ENCODE measurements at places on chromosomes 12 and 14.
A peak's percentile ranks its signal among the peaks of the same experiment; 100 is the strongest.

DNA sequence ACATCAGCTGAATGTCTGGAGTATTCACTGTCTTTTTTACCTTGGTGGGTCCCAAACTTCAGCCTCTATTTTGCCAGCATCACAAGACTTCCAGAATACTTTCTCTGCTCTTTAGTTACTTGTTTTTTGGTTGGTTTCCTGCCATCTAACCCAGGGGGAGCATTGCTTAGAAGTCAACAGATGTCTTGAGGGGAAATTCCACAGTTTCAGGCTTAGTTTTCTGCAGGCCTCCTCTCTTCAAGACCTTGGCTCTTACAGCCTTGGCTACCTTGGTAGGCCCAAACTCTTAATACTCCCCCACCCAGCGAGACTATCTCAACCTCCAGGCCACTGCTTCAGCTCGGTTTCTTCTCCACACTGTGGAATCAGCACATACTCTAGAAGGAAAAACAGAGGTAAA, 41.7 kb downstream of the NEDD1 start:
- DNase-seq, result peak; percentile 12

DNA sequence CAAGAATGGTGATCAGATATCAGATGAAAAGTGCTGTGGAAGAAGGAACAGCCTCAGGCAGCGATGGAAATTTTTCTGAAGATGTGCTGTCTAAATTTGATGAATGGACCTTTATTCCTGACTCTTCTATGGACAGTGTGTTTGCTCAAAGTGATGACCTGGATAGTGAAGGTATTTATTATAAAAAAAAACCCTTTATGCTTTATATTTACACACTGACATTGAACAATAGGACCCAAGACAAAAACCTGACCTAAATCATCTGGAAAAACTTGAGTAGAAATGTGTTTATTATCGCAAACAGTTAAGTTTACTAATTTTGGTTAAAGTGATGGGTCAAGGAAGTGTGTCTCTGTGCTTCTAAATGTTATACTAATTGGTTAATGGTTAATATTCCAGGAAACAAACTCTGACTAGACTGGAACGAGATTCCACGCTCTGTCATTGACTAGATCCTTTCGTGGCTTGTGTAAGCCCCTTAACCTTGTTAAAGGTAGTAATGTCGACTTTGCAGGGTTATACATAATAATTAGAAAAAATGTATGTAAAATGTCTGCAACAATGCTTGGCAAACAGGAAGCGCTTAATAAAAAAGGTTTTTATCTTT, 62.7 kb downstream of the LRRK2 start:
- DNase-seq, result no peak

DNA sequence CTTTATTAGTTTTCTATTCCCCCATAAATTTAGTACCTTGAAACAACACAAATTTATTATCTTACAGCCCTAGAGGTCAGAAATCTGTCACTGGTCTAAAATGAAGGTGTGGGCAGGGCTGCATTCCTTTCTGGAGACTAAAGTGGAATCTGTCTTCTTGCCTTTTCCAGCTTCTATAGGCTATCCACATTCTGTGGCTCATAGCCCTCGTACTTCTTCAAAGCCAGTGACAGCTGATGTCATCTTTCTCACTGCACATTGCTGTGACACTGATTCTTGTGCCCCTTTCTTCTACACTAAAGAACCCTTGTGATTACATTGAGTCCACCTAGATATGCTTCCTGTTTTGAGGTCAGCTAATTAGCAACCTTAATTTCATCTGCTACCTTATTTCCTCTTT, 23.2 kb upstream of the DCN start:
- DNase-seq, result no peak

GRCh38 chr12:89710873-89711750, 2.5 kb upstream of the ATP2B1 start:
- no peak for DNase-seq

GRCh38 chr14:50859296-50859624, 12.6 kb upstream of the ABHD12B start:
- no peak for DNase-seq

- DNase-seq, result no peak
Measured at GRCh38 chr12:32502693-32503502, 103.5 kb downstream of the FGD4 start.

DNA sequence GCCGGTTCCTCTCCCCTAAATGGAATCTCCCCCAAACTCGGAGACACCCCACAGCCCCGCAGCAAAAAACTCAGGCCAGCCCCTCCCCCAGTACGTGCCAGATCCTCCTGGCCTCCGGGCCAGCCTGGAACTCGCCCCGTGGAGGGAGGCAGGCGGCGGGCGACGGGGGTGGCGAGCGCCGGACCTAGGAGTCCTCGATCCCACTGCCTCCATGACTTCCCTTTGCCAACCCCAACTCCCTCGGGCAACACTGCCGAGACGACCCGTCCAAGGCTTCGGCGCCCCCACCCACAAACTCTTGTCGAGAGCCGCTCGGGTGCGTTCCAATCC, 400 bp downstream of the ADCY6 start:
- DNase-seq, result no peak

DNA sequence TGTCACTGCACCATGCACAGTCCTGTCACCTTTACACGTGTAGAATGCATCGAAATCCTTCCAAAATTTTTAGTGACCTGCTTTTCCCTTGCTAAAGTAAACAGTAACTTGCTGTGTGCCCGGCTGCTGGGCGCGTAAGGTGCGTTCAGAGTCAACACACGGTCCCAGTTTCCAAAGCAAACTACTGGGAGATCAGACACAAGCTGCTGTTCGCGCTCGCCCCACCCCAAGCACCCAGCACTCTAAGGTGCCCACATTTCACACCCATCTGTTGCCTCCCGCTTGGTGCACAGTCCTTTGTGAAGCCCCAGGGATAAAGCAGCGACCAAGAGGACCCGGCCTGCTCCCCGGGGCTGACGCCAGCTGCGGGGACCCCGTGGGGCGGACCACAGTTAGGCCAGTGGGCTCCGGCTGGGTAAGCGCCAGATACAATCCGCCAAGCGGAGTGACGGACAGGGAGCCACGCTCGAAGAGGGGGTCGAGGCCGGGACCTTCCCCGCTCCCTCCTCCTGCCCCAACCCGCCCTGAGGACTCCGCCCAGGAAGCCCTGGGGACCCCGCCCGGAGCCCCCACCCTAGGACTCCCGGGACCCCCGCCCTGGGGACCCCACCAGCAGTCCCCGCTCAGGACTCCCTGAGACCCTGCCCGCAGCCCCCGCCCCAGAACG, 633 bp downstream of the STX2 start:
- no peak for DNase-seq

DNA sequence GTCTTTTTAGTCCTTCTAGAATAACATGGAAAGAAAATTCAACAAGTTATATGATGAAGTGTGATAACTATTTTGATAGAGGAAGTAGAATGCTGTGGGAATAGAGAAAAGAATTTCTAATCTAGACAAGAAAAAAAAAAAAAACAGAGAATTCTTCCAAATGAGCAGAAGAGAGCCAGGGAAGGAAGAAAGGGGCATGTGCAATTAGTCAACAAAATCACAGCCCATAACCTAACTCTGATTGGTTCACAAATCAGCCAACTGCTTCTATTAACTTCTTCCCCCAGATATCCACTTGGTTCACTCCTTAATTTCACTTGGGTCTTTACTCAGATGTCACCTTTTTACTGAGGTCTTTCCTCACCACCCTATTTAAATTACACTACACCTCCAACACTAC, 69.5 kb downstream of the BTG1 start:
- DNase-seq, result no peak

- DNase-seq, result no peak
Measured at GRCh38 chr12:86601550-86602308, 345.5 kb upstream of the MGAT4C start.

DNA sequence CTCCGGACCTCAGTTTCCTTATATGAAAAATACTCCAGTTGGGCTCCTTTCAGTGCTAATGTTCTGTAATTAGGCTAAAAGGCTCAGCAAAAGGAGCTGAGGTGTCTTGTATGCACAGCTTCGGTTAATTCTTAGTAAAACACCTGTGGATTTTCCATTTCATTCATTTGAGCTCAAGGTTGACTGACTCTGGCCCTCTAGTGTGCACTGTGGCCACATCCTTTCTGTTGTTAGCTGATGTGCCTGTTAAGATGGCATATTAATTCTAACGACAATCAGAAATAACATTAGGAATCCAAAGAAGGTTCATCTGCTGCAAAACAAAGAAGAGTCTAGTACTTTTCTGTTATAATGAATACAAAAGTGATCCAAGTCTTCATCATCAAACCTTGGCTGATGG, 45.6 kb downstream of the UNC79 start:
- no peak for DNase-seq

GRCh38 chr14:69049675-69050074, 70.6 kb upstream of the ACTN1 start:
- DNase-seq, result no peak

- peak; percentile 88 for DNase-seq
Measured at GRCh38 chr12:71947645-71948105, 9.0 kb downstream of the TPH2 start.

- DNase-seq, result peak; percentile 81
Measured at GRCh38 chr12:65306366-65307168, 28.1 kb downstream of the MSRB3 start.

- peak; percentile 47 for DNase-seq
Measured at GRCh38 chr14:25896777-25897176, 701.1 kb downstream of the NOVA1 start.

- peak; percentile 26 for DNase-seq
Measured at GRCh38 chr12:67630373-67631088, 18.0 kb upstream of the DYRK2 start.

- peak; percentile 91 for DNase-seq
Measured at GRCh38 chr12:120093592-120094355, 22.8 kb downstream of the RAB35 start.

GRCh38 chr12:31897781-31898503, 61.3 kb upstream of the RESF1 start:
- DNase-seq, result peak; percentile 76

DNA sequence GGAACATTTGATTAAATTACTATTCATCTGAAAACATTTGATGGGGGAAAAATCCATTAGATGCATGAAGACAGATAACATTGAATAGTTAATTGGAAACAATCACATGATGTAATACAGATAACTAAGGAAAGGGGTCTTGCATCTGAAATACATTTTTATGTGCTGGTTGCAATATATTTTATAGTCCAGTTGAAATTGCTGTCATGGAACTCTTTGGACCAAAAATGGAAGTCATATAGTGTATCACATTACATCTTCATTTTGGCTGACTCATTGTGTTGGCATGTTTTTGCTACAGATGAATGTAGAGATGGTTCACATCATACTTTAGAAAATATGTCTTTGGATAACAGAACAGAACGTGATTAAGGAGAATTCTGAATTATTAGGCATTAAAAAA, 43.0 kb upstream of the GNPNAT1 start:
- DNase-seq, result no peak

GRCh38 chr14:59356767-59357166, 108.4 kb downstream of the GPR135 start:
- no peak for DNase-seq

DNA sequence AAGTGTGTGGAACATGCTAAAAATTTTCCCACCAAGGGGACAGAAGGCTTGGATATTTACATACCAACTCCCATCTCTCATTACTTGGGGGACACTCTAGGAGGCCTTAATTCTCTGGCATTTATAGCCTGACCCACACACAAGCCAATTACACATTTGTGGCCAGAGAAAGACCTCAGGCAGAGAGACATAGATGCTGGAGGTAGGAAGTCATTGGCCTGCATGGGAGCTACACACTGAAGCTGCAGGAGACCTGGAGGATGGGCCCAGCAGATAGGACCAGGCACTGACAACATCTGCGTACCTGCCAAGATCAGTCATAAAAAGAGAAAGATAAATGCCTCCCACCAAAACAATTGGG, 61.7 kb downstream of the TBX5 start:
- DNase-seq, result no peak

GRCh38 chr12:47097276-47097896, 17.6 kb upstream of the AMIGO2 start:
- DNase-seq, result no peak

- DNase-seq, result no peak
Measured at GRCh38 chr14:75648066-75648838, 12.4 kb downstream of the ERG28 start.

- no peak for DNase-seq
Measured at GRCh38 chr12:12870465-12870864, 20.9 kb upstream of the GPRC5A start.

- no peak for DNase-seq
Measured at GRCh38 chr12:68627673-68628319, 17.1 kb downstream of the RAP1B start.

Measured in ELF-1 (cell line).